Right hindlimb (tissue), 1 donor: ENCODE measurements at places on chromosomes 4 and X.
A peak's percentile ranks its signal among the peaks of the same experiment; 100 is the strongest.

DNA sequence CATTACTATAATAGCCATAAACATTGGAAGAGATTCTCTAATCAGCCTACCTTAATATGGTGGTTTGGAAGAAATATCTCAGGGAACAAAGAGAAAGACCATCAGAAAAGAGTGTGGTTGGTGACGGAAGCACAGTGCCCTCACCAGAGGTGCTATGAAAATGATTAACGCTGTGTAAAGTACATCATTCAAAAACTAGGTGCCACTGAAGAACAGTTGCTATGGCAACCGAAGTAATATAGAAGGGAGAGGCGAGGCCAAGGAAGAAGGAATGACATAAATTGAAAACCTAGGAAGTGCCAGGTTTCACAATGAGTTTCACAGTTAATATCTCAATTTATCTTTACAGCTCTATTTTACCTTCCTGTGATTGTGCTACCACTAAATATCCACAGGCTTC is 57.0 kb upstream of the ARSJ start:
- no peak for DNase-seq

DNA sequence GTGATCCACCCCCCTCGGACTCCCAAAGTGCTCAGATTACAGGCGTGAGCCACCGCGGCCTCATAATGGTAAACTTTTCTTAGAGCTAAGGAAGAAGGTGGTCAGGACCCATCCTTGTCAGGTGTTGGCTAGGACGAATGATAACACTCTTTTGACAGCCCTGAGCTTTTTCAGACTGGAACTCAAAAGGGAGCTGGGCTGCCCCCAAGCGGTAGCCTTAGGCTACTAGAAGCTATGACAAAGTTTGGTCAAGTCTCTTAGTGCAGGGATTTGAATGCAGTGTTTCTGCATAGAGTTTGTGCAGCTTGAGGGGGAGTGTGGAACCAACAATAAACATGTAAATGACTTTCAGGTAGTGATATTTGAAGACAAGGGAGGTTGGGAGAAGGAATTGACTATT is 11.8 kb upstream of the HSD17B10 start:
- DNase-seq = no peak

DNA sequence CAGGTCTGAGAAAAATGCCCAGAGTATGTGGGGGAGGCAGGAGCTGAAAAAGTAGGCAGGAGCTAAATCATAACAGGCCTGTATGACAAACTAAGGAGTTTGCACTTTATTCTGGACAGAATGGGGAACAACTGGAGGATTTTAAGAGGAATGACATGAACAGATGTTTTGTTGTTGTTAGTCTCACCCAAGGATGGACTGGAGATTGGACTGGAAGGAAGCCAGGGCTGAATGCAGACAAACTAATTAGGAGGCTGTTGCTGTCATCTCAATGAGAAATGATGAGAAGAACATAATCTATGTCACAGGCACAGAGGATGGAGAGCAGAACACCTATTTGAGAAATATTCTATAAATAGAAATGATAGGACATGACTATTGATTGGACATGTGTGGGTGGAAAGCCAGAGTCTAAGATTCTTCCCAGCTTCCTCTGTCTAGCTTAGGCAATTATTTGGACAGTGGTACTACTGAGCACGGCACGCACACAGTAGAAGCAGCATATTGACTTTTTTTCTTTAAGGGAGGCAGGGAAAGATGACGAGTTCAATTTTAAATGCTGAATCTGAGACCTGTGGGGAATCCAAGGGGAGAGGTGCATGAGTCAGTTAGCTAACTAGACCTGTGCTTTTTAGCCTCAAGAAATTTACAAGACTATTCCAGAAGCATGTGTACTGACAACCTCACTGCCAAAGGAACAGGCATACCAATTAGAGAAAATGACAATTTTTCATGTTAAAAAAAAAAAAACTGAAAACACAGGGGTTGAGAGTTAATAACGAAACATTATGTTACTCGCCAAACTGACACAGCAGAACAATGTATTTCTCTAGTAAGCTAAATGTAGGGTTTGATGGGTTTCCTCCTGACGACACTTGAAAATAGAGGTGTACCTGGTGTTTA is 963 bp upstream of the USO1 start:
- DNase-seq = peak; percentile 31

DNA sequence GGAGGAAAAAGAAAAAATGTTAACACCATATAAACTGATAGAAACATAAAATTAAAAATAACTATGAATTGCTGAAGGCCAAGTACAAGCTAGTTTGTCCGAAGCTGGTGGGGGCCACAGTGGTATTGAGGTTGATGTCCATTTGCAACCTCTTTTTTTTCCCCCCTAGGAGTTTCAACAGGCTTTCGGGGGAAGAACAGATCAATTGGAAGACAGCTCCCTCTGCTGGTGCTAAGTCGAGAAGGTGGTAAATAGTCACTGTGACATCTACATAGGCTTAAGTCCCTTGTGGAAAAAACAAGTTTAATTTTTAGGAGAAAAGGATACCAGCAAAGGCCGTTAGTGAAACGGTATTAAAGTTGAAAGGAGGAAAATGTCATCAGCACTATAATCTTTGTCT is 115.7 kb upstream of the ZXDA start:
- DNase-seq = no peak

GRCh38 chrX:13165266-13166189 is 121.1 kb upstream of the FAM9C start:
- DNase-seq = no peak

DNA sequence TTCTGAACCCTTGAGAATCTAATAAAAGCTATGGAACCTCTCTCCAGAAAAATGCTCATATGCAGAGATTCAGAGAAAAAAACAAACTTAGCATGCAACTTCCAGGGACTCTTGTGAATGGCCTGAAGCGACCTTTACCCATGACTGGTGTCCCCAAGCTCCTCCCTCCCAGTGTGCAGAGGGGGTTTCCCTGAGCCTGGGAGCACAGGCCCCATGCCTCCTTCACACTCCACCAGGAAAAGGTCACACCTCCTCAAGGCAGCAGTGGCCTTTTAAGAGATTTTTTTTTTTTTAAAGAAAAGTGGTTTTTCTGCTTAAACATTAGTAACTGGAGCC is 13.3 kb upstream of the UBA6 start:
- no peak for DNase-seq

- no peak for DNase-seq
Observed at GRCh38 chrX:69109706-69110105, 55.5 kb downstream of the PJA1 start.
